Anterior cingulate cortex (tissue), 58 donors: ENCODE measurements at places on chromosomes 16 and 17.

GRCh38 chr16:30950516-30951065 lies 1.7 kb downstream of the ORAI3 start:
- no peak for DNase-seq

DNA sequence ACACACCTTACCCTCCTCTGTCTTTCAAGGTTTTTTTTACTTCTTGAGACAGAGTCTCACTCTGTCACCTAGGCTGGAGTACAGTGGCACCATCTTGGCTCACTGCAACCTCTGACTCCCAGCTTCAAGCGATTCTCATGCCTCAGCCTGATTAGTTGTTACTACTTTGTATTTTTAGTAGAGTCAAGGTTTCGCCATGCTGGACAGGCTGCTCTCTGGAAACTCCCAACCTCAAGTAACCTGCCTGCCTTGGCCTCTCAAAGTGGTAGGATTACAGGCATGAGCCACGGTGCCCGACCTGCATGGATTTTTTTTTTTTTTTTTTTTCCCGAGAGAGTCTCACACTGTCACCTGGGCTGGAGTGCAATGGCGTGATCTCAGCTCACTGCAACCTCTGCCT lies 273.2 kb downstream of the RBFOX1 start:
- DNase-seq, result no peak

DNA sequence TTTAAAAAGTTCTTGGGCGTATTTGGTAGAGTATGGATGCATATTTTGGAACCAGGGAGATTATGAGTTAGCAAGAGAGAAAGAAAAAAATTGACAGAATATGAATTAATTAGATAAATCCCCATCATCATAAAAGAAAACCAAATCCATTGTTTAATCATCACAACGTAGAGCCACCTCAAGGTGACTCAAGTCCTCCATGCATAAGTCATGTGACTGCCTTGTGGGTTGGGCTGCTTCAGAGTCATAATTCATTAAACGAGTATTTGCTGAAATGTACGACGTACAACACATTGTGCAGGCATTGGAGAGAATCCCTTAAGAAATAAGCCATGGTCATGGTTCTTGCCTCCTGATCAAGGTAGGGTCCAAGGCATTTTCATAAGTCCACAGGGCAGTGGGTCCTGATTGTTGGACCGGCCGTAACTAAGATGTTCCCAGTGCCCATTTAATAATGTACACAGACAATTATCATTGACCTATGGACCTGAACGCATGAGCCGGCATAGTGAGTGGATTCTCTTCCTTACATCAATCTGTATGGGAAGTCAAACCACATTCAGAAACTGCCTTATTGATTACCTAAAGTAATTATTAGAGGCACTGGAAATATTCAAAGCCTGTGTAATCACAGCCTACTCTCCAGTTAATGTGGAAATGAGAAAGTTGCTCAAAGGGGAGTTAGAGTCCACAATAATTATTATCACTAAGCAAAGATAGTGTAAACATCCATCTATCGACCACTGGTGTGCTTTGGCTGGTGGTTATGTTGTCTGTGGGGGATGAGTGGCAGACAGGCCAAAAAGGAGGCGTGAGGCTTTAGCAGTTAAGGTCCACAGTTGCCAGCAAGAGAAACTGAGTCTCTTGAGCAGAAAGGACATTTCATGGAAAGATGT lies 165.4 kb downstream of the PITPNC1 start:
- no peak for DNase-seq

GRCh38 chr17:34533806-34534527 lies 45.4 kb upstream of the TMEM132E start:
- DNase-seq, result no peak

GRCh38 chr16:62225675-62226074 lies 189.4 kb upstream of the CDH8 start:
- peak; percentile 51 for DNase-seq

GRCh38 chr16:69382421-69382820 lies 3.4 kb downstream of the TERF2 start:
- DNase-seq, result no peak

DNA sequence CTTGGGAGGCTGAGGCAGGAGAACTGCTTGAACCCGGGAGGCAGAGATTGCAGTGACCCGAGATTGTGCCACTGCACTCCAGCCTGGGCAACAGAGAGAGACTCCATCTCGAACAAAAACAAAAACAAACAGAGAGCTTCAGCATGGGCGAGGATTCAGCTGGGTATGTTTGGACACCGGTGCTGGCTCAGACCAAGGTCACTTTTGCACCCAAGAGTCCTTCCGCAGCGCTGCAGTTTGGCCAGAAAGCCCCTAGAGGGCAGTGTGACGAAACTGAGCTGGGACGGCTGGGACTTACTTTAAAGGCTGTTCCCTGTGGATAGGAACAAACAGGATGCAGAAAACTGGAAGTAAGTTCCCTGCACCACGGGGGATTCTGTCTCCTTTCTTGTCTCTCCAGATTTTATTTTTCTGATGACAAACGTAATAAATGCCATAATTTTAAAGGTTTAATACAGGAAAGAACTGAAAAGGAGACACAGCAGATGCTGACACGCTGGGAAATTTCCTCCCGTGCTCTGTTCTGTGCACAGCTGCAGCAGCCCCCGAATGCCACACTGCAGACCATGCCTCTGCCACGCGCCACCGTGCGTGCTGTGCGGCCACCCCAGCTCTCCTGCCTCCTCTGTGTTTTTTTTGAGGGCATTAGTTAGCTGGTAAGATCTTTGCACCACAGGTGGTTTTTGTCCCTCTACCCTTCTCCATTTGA lies 25.2 kb upstream of the USP36 start:
- DNase-seq, result peak; percentile 79

DNA sequence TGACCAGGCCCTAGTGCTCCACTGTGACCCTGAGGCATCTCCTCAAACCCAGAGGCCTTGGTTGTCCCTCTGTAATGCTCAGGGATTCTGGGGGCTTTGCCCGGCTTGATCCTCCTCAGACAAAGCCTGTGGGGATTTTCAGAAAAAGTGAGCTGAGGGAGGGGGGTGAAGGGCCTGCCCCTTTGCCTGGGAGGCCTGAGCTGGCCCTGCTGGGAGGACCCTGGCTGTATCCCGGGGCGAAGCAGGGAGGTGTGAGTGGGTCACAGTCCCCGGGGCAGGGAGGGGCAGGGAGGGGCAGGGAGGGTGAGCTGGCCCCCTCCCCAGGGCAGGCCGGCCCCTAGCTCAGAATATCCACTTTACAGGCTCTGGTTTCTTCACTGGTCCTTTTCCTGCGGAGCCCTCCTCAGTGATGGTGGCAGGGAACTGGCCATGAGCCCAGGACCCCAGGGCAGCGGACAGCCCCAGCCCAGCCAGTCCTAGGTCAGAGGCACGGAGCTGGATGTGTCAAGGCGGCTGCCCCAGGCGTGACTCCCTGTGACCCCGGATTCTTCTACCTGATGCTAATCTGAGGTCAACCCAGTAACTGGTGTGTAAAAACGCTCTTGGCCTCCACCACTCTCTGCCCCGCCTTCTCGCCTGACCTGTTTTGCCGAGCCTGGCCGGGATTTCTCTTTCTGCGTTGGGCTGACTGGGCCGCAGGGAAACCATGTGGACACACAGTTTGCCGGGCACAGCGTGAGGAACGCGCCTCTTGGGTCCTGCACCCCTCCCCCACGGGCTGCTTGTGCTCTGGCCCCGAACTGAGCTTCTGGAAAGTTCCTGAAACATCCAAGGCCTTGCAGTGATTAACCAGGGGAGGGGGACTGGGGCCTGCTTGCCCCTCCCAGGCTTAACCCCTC lies 5.8 kb upstream of the FASN start:
- peak; percentile 57 for DNase-seq

DNA sequence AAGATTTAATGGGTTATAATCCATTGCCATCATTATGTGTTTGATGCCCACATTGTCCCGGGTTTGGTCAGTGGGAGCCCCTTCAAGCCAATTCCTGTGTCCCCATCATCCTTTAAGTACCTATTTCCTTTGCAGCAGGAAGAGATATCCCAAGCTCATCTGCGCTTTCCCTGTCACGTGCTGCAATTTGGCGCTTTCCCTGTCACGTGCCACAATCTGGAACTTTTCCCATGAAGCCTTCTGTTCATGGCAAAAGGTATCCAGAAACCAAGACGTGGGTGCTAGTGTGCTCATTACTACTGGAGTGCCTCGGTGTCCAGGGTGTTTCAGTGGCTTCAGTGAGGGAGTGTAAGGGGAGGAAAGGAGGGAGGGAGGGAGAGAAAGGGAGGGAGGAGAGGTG lies 168.5 kb downstream of the NPIPB11 start:
- no peak for DNase-seq

GRCh38 chr17:65365169-65365568 lies 196.3 kb downstream of the AXIN2 start:
- DNase-seq, result no peak

- DNase-seq, result no peak
Observed at GRCh38 chr16:29745121-29745852, 503 bp downstream of the C16orf54 start.

GRCh38 chr17:32259586-32259985 lies 6.0 kb upstream of the RHBDL3 start:
- DNase-seq, result no peak

- no peak for DNase-seq
Observed at GRCh38 chr17:31279401-31279800, 17.6 kb downstream of the OMG start.

DNA sequence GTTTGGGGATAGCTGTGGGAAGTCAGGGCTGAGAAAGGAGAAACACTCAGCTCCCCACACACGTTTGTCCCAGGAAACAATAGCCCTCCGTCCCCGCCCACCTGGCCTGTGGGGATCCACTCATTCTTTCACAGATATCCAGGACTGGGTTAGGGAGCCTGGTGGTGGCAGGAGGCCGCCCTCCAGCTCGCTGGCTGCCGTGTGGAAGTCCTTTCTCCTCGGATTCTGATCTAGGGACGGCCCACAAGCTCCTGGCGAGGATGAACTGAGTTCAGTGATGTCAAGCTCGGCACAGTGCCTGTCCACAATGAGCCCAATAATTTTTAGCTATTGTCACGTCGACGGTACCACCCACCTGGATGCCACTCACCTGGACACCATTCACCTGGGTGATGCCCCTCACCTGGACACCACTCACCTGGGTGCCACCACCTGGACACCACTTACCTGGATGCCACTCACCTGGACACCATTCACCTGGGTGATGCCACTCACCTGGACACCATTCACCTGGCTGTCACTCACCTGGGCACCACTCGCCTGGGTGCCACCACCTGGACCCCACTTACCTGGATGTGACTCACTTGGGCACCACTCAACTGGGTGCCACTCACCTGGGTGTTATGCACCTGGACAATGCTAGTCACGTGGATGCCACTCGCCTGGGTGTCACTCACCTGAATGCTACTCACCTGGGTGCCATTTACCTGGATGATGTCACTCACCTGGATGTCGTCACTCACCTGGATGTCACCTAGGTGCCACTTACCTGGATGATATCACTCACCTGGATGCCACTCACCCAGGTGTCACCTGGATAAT lies 172.5 kb upstream of the FOXF1 start:
- no peak for DNase-seq

DNA sequence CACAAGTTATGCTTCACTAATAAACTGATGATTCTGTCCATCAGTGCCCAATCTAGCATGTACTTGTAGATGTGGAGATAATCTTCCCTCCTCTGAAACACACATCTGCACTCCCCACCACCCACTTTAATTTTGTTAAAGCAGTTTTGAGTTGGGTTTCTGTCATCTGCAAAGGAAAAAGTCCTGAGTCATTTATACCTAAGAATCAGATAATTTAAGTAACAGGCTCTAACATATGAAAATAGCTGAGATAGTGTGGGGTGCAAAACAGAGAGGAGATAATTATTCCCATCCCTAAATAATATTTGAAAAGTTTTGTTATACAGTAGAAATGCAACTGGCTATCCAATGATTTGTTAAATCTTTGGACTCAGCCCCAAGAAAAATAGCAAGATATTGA lies 67.7 kb upstream of the ALOX12 start:
- DNase-seq, result no peak
